ENCODE measurements at places on chromosomes 7 and 10. TPM values are rescaled to one million over a fixed set of nuclear protein-coding genes. Genes with fewer than 3 reads are reported as not detected.

Gene SMKR1
- total RNA-seq, result 2.2 TPM

Gene CYP2C19
- 0.25 TPM for total RNA-seq

Gene FEZF1
- 0.25 TPM for total RNA-seq

Gene ARL5B
- 54.3 TPM for total RNA-seq

Gene SLC13A1
- not detected for total RNA-seq

Gene ECHDC3
- 3.2 TPM for total RNA-seq
